A549 treated with RU486 at 1 μM for 4 hours (cell line): ENCODE measurements at places on chromosomes 3 and 15. TPM values are rescaled to one million over a fixed set of nuclear protein-coding genes. Genes with fewer than 3 reads are reported as not detected.

SETD2 gene
- total RNA-seq = 17.9 to 25.3 TPM (median 18.9 TPM) in 5 replicates

ZBTB20 gene
- 0.09 to 1.2 TPM (median 0.77 TPM) in 5 replicates for total RNA-seq

GPR149 gene
- total RNA-seq = not detected in 5 replicates

FAM81A gene
- total RNA-seq = 12.7 to 15.3 TPM (median 13.4 TPM) in 5 replicates

ROBO1 gene
- 13.3 to 16.6 TPM (median 15.0 TPM) in 5 replicates for total RNA-seq

GRAMD1C gene
- total RNA-seq = 0.23 to 1.2 TPM (median 0.31 TPM) in 4 of 5 replicates, not detected in the other

LDHAL6B gene
- total RNA-seq = not detected in 5 replicates

SERINC4 gene
- total RNA-seq = 0.09 to 0.21 TPM (median 0.12 TPM) in 5 replicates

P2RY14 gene
- not detected in 5 replicates for total RNA-seq

XCR1 gene
- total RNA-seq = not detected in 5 replicates

ZSCAN29 gene
- 7.9 to 11.5 TPM (median 9.0 TPM) in 5 replicates for total RNA-seq

SENP8 gene
- total RNA-seq = 1.4 to 2.1 TPM (median 1.8 TPM) in 5 replicates

CCRL2 gene
- 0.12 to 0.43 TPM (median 0.23 TPM) in 4 of 5 replicates, not detected in the other for total RNA-seq

CLSTN2 gene
- 0.02 to 0.06 TPM (median 0.05 TPM) in 4 of 5 replicates, not detected in the other for total RNA-seq

TMCO5A gene
- total RNA-seq = not detected in 5 replicates

ADGRG7 gene
- not detected in 5 replicates for total RNA-seq

TIGIT gene
- total RNA-seq = not detected in 5 replicates

ASB14 gene
- total RNA-seq = not detected in 5 replicates

TEX55 gene
- not detected in 5 replicates for total RNA-seq

PRSS50 gene
- not detected in 5 replicates for total RNA-seq

MYH15 gene
- 0.22 to 0.30 TPM (median 0.23 TPM) in 5 replicates for total RNA-seq

SLC27A2 gene
- 28.1 to 33.7 TPM (median 29.4 TPM) in 5 replicates for total RNA-seq

ERC2 gene
- 0.23 TPM in 1 of 5 replicates, not detected in the others for total RNA-seq

TM4SF18 gene
- total RNA-seq = 27.6 to 49.8 TPM (median 45.8 TPM) in 5 replicates

PDZRN3 gene
- not detected in 5 replicates for total RNA-seq

ALAS1 gene
- 48.4 to 57.6 TPM (median 54.7 TPM) in 5 replicates for total RNA-seq

RBM6 gene
- total RNA-seq = 24.1 to 30.3 TPM (median 28.7 TPM) in 5 replicates

CADPS gene
- not detected in 5 replicates for total RNA-seq

IDH3A gene
- total RNA-seq = 69.5 to 97.3 TPM (median 72.2 TPM) in 5 replicates

SLC6A1 gene
- not detected in 5 replicates for total RNA-seq

FBXO40 gene
- not detected in 5 replicates for total RNA-seq

CTSH gene
- total RNA-seq = 43.4 to 51.9 TPM (median 46.2 TPM) in 5 replicates

KNG1 gene
- total RNA-seq = 0.09 TPM in 1 of 5 replicates, not detected in the others

GADL1 gene
- total RNA-seq = not detected in 5 replicates

GPR62 gene
- total RNA-seq = not detected in 5 replicates

COMMD4 gene
- 166 to 192 TPM (median 187 TPM) in 5 replicates for total RNA-seq

GOLGA8S gene
- 0.09 to 0.16 TPM (median 0.14 TPM) in 5 replicates for total RNA-seq

PRR20G gene
- 0.14 to 0.24 TPM in 2 of 5 replicates, not detected in the others for total RNA-seq

ZNF662 gene
- not detected in 5 replicates for total RNA-seq

ALDH1L1 gene
- total RNA-seq = 0.11 to 0.30 TPM (median 0.16 TPM) in 5 replicates

IL5RA gene
- total RNA-seq = not detected in 5 replicates

PARL gene
- 62.9 to 73.2 TPM (median 65.7 TPM) in 5 replicates for total RNA-seq

ENTPD3 gene
- total RNA-seq = 0.11 TPM in 1 of 5 replicates, not detected in the others

FOXL2 gene
- 3.0 to 5.7 TPM (median 5.2 TPM) in 5 replicates for total RNA-seq

CLDN18 gene
- not detected in 5 replicates for total RNA-seq

RMDN3 gene
- 20.9 to 25.4 TPM (median 22.6 TPM) in 5 replicates for total RNA-seq

SPATA12 gene
- total RNA-seq = 0.46 to 0.66 TPM (median 0.54 TPM) in 5 replicates

LMAN1L gene
- total RNA-seq = not detected in 5 replicates

C3orf20 gene
- 0.03 to 0.06 TPM (median 0.05 TPM) in 3 of 5 replicates, not detected in the others for total RNA-seq

MB21D2 gene
- 3.0 to 5.7 TPM (median 5.2 TPM) in 5 replicates for total RNA-seq

ALDH1A3 gene
- total RNA-seq = 15.6 to 26.0 TPM (median 18.8 TPM) in 5 replicates

SLC28A2 gene
- total RNA-seq = not detected in 5 replicates

TNFAIP8L3 gene
- total RNA-seq = 5.3 to 9.7 TPM (median 6.9 TPM) in 5 replicates
